ENCODE measurements at places on chromosomes 16 and 17.
A peak's percentile ranks its signal among the peaks of the same experiment; 100 is the strongest.

DNA sequence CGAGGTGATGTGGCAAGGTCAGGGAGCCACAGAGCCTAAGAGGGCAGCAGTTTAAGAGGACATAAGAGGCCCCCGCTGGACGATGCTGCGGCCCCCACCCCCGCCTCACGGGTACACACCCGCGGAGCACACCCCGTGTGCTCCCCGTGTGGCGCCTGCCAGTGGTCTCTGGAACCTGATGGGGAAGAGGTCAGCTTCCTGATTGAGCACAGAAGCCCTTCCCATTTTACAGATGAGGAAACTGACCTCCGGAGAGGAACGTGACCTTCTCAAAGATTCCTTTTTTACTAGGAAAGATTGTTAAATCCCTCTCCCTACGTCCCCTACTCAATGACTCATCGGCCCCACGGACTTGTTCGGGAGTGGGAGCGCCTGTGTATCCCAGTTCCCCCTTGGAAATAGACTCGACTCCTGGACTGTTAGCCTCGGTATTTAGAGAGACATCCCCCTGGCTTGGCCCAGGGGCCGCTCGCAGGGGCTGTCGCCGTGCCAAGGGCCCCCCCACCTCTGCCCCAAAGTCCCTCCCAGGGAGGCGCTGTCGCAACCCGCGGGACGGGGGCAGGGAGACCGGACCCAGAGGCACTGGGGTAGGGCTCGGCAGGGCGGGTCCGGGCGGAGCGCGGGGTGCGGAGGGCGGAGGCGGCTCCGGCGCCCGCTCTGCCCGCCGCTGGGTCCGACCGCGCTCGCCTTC, at the start of gene ABCC3:
Gene ABCC3, plus strand, starts transcription at position 658 of the 691 bp plus-strand sequence. CDS start 56 bp downstream, outside the sequence.
- DNase-seq: no peak

- DNase-seq: no peak
Measured at GRCh38 chr17:75147878-75148546, 6.3 kb downstream of the JPT1 start.

DNA sequence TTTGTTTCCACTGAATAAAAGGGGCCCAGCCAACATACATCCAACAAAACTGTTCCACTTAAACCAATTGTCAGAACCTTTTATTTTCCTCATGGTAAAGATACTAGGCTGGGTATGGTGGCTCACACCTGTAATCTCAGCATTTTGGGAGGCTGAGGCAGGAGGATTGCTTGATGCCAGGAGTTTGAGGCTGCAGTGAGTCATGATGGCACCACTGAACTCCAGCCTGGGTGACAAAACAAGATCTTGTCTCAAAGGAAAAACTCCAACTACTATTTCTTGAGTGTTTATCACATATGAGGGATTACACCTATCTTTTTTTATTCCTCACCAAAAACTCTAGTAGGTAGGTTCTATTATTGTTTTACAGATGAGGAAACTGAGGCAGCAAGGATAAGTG, 4.7 kb upstream of the PSMC5 start:
- no peak for DNase-seq

DNA sequence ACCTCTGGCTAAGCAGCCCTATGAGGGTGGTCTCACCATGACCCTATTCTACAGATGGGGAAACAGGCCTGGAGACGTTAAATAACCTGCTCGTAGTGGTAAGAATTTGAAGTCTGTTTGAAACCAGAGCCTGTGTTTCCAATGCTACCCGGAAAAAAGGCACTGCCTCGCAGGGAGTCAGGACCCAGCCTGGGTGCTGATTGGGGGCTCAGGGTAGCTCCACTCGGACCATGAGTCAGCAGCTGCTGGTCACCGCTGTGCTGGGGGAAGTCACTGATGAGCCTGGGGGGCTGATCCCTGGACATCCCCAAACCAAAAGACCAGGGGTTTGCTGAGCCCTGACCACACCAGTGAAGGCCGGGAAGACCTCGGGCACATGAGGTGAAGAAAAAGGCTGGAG, 9.4 kb upstream of the PLD6 start:
- no peak for DNase-seq

- no peak for DNase-seq
Measured at GRCh38 chr17:36494674-36495073, 8.2 kb downstream of the ZNHIT3 start.

DNA sequence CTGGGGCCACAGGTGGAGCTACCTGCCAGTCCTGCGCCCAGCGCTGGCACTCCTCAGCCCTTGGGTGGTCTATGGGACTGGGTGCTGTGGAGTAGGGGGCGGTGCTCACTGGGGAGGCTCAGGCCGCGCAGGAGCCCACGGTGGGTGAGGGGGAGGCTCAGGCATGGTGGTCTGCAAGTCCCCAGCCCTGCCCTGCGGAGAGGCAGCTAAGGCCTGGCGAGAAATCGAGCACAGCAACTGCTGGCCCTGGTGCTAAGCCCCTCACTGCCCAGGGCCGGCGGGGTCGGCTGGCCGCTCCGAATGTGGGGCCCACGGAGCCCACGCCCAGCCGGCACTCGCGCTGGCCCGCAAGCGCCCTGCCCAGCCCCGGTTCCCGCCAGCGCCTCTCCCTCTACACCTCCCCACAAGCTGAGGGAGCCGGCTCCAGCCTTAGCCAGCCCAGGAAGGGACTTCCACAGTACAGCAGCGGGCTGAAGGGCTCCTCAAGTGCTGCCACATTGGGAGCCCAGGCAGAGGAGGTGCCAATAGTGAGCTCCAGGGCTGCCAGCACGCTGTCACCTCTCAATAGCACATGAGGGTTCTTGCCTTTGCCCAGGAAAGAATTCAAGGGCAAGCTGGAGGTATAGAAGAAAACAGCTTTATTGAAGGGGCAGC, 11.0 kb upstream of the EEF2KMT start:
- no peak for DNase-seq

- no peak for DNase-seq
Measured at GRCh38 chr16:1330260-1330914, 3.1 kb upstream of the BAIAP3 start.

DNA sequence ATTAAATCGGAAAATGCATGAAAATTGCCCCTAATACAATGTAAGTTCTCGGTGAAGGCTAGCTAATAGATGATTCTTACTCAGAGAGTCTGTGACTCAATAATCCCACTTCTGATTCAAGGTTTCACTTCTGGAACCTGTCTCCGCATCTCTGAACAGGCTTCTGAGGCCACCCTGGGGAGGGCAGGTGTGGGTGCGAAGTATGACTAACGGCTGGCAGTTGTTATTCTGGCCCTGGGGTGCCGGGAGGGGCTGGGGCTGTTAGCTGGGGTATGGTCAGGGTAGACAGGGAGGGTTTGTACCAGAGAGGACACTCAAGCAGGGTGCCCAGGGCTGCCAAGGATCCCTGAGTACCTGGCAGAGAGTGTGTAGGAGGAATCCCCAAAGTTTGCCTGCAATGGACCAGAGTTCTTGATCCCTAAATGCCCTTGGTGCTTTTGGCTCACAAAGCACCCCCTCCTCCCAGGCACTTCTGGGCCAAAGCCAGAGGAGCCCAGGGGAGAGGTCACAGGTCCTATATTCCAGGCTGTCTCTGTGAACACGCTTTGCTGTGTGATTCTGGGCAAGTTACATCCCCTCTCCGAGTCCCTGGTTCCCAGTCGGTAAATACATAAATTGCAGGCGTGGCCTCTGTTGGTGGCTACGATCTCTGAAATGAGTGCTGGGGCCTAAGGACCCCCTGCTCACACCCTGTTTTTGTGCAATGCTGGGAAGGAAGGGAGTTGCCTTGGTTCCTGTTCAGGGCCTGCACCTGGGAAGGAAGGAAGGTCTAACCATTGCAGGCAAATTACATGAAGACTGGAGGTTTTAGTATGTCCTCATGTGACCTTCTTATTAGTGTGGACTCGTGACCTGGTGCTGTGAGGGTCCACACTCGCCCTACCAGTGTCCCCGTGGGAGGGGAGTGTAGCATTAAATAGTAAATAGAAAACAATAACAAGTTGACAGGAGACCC, 49.9 kb upstream of the CPNE2 start:
- peak; percentile 83 for DNase-seq

GRCh38 chr16:11356573-11357331, 11.5 kb downstream of the RMI2 start:
- DNase-seq: peak; percentile 54

DNA sequence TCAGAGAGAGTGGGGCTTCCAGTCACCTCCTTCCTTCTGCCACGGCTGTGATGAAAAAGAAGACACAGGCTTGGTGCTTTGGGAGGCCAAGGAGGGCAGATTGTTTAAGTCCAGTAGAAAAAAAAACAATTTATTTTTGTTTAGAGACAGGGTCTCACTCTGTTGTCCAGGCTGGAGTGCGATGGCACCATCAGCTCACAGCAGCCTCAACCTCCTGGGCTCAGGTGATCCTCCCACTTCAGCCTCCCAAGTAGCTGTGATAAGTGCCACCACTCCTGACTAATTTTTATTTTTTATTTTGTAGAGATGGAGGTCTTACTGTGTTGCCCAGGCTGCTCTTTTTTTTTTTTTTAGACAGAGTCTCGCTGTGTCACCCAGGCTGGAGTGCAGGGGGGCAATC, 2.7 kb upstream of the MVD start:
- no peak for DNase-seq

- DNase-seq: no peak
Measured at GRCh38 chr16:10983159-10983558, 38.8 kb downstream of the CLEC16A start.

DNA sequence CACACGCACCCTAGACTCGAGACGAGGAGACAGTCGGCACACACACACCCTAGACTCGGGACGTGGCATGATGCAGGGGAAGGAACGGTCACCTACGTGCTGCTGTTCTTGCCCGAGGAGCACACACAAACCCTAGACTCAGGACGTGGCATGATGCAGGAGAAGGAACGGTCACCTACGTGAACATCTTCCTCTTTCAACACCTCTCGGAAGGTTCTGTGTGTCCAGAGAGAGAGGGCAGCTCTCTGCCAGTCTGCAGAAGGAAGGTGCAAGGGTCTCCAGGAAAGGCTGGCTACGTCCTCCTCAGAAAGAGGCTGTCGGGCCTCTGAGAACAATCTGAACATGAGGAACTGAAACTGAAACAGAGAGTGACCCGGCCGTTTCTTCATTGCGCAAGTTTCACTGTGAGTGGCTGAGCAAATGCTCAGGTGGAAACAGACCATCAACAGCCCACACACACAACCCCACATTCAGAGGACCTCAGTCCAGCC, 43.4 kb downstream of the ZNF276 start:
- peak; percentile 65 for DNase-seq

DNA sequence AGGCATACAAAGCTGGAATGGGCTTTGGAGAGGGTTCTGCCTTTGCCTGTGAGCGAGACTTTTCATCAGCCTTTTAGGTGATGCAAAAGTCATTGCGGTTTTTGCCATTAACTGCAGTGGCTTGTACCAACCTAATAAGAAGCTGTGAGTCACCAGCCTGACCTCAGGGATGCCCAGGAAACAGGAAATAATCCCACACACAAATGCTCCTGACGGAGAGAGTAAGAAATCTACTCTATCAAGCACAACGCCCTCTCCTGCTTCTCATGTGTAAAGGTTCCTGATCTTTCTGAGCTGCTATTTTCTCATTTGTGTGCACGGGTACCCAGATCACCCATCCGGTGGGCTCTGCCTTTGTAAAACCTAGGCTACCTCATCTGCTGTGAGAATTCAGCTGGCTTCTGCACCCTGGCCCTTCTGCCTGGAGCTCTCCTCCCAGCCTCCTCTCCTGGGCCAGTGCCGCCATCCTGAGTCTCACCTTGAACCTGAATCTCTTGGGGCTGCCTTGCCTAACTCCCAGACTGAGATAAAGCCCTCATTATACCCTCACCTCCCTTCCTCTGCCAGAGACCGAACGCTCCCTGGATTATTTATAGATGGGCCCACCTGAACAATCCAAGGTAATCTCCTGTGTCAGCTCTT, 299.7 kb downstream of the C16orf95 start:
- peak; percentile 83 for DNase-seq

- no peak for DNase-seq
Measured at GRCh38 chr17:53819956-53820355, 2.8 kb upstream of the KIF2B start.

DNA sequence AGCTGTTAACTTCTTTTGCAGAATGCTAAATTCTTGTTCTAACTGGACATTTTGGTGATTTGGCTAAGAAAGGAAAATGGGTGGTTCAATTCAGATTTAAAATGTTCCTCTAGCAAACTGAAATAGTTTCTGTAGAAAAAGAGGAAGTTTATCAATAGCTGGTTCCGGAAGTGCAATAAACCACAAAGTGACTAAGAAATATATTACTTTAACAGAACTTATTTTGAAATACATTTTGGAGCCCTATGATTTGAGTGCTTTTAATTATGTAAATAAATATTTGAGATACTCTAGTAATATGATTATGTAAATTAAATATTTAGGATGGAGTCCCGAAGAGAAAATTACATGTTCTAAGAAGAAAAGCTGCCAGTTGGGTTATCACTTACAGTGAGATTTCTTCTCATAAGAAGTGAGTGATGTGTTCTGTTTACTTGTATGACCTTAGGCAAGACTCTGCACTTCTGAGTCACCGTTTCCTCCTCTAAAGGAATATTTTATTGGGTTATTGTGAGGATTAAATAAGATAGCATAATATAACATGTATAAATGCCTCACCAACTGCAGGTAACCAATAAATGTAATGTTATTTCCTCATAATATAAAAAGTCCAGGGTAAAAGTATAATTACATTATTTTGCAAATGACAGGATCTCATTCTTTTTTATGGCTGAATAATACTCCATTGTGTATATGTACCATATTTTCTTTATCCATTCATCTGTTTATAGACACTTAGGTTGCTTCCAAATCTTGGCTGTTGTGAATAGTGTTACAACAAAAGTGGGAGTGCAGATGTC, at the start of gene EVI2B:
Gene EVI2B, minus strand, starts transcription at position 73 of the 800 bp plus-strand sequence. CDS start 8,445 bp downstream, outside the sequence.
- DNase-seq: peak; percentile 91

DNA sequence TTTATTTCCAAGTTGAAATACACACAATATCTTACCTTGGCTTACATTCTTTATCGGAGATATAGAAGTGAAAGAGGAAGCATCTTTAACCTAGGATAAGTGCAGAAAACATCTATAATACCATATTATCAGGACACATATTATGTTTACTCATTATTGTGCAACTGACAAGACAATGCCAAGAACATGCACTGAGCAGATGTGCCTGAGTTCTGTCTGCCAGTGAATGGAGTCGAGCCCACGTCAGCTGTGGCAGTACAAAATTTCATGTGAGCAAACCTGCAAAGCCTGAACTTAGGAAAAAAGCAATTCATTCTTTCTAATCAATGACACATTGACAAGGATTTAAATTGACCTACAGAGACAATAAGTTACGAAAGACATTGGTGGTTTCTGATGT, 154.4 kb downstream of the AXIN2 start:
- no peak for DNase-seq

- no peak for DNase-seq
Measured at GRCh38 chr17:6356562-6356961, 78.4 kb downstream of the AIPL1 start.

GRCh38 chr17:77887110-77887463, 71.4 kb upstream of the TNRC6C start:
- no peak for DNase-seq

DNA sequence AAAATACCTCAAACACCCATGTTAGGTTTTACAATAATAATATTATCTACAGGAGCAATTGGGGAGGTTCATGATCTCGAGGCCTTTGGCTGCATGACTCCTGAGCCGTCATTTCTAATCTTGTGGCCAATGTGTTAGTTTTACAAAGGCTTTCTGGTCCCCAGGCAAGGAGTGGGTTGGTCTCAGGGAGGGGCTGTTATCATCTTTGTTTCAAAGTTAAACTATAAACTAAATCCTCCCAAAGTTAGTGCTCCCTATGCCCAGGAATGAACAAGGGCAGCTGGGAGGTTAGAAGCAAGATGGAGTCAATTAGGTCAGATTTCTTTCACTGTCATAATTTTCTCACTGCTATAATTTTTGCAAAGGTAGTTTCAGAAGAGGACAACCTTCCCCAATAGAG, 9.1 kb upstream of the CCL5 start:
- DNase-seq: no peak

Data from iris pigment epithelial cell (primary cell).